ENCODE measurements at places on chromosomes 6 and 20.

- DNase-seq: no peak
Measured at GRCh38 chr6:134701301-134701700, 248.6 kb downstream of the ALDH8A1 start.

GRCh38 chr6:154458565-154459470 is 51.7 kb downstream of the CNKSR3 start:
- no peak for DNase-seq

- DNase-seq: no peak
Measured at GRCh38 chr6:16397623-16398022, 159.2 kb downstream of the GMPR start.

GRCh38 chr6:29414588-29414987 is at the start of gene OR12D1:
TSS of gene OR12D1 (plus strand) at chr6:29414928.
- DNase-seq: no peak

- DNase-seq: no peak
Measured at GRCh38 chr20:13231031-13231752, 10.1 kb downstream of the ISM1 start.

GRCh38 chr20:4736875-4737274 is 15.2 kb downstream of the PRND start:
- DNase-seq: no peak

DNA sequence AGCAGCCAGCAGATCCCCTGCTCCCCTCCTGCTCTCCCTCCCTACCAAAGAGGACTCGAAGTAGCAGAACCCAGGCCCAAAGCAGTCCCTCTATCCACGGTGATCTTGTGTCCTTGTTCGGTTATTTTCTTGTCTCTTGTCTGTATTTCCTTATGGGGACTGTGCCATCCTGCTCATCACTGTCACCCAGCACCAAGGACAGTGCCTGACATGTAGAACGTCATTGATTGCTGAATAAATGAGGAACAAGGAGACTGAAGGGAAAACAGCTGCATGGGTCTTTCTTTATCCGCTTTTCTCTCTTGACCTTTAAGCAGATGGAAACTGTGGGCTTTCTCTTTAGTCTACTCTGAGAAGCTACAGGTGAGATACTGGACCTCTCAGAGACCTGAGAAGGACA is 29.4 kb upstream of the ZNF831 start:
- DNase-seq: no peak

DNA sequence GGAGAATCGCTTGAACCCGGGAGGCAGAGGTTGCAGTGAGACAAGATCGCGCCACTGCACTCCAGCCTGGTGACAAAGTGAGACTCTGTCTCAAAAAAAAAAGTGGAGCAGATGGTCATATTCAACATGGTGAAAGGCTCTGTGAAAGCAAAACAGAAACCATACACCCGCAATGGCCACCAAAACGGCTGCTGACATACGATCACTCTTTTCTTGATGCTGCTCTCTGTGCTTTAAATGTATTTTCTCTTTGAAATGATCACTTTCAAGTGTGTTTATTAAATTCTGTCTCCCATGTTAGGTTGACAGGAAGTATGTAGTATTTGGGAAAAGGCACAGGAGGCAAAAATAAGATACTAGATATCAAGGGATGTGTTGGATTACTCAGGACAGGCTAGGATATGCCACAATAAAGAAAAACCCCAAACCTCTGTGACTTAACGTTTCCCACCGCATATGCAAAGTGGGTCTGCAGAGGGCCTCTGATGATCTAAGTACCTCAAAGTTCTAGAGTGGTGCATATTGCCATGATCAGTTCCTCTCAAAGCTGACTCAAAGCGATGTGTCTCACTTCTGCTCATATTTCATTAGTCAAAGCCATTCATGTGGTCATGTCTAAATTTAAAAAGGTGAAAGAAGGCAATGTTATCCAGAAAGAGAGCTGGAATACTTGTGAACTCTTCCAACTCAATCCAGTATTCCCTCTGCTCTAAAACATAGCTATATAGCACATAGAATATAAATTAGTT is 155.1 kb upstream of the SOX4 start:
- no peak for DNase-seq

DNA sequence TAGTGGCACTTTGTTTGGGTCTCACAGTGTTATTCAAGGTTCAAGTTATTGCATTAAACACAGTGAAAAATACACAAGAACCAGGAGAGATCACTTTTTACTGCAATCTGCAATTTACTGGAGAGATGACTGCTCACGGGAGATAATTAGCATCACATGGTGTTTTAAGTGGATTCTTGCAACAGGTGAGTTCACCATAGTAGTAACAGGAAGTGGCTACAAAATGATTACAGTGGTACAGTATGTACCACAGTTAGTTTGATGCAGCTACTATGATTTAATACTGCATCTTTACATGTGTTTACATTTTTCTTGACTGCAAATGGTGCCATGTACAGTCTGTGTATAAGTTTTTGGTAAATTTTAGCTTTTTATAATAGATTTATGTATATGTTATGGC is 96.5 kb upstream of the SCP2D1 start:
- no peak for DNase-seq
